ENCODE measurements at places on chromosomes 5 and 9.

GRCh38 chr5:77086368-77086688 lies 757 bp downstream of the ZBED3 start:
- DNase-seq = no peak

DNA sequence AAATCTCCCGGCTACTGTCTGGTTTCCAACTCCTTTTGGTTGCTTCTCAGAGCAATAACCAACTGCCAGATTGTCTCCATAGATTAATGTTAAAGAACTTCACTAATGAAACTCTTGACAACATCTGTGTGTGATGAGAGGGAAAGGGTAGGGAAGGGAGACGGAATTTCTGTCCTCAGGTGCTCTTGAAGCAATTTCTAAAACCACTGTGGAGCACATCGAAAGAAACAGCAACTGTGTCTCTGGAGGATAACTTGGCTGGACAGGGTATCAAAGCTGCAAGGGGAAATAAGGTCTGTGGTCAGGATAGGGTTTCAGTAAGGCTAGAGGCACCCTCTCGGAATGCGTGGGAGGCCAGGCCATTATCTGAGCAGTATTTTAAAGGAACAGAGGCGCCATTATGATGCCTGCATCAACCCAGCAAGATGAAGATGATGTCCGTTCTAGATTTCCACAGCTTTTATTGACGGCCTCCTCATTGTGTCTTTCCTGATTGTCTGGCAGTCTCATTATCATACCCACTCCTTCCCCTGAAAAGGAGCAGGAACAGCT lies 76.6 kb downstream of the RORB start:
- no peak for DNase-seq

DNA sequence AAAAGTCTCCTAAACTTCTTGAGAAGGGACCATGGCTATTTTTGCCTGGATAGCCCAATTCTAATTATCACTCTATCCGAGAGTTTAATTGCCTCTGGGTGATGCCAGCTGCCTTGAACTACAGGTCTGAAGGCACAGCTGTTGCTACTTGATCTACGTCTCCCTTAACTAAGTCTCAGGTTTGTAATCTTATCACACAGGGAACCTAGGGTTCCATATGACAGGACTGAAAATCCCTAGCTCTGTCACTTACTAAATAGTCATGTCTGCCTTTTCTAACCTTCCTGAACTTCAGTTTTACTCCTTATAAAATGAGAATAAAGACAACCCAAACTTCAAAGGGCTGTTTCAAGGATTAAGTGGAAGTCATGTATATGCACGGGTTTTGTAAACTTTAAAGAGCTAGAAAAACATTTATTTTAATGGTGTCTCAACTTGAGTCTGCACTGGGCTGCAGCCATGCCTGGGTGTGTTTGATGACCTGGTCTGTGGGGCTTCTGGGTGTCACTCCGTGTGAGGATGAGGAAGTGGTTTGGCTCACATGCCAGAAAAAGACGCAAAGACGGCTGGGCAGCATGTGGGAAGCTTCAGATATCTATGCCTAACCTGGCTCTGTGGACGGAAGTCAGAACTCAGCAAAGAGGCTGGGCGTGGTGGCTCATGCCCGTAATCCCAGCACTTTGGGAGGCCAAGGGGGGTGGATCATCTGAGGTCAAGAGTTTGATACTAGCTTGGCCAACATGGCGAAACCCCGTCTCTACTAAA lies 129.3 kb upstream of the SLC44A1 start:
- DNase-seq = no peak

DNA sequence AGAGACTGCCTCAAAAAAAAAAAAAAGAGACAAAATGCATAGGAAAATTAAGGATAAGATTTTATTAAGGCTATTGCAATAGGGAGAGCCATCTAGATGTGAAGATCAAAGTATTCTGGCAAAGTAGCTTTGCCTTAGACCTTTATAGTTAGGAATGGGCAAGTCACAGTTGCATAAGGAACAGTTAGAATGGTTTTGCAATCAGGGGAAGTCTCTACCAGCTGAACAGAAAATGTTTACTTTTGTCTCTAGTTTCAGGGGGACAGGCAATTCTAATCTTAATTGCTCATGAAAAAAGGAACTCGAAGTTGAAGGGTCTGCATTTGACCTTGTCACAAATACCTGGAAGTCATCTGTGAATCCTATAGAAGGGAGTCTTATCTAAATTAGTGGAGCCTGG lies 13.1 kb upstream of the ATP6V1G1 start:
- DNase-seq = no peak

GRCh38 chr5:179201986-179202385 lies 141.8 kb downstream of the ZNF354C start:
- DNase-seq = no peak

DNA sequence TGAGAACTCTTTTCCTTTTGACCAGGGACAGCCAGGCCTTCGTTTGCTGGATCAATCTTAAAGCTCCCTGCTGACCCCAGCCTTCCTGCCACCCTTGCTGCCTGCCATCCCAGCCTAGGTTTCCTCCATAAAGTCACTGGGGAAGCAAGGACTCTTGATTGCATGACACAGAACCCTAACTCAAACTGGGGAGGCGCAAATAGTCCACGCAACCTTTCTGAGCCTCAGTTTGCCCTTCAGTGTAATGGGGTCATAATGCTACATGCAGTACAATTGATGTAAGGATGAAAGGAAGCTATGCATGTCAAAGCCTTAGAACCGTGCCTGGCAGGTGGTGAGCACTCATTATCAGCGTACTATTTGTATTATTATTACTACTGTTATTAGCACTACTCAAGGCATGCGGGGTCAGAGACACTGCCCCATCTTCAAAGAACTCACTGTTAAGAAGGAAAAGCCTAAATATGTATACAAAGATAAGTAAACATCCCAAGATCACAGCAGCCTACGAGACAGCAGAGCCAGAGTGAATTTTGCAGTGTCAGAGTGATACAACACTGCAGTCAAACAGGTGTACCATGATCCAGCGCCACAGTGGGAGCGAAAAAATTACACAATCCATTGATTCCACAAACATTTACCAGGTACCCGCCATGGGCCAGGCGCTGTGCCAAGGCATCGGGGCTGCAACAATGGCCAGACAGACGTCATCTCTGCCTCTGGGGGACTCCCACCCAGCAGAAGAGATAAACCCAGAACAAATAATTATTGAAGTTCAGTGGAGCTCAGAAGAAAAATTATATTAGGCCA lies 16.9 kb upstream of the CPLX2 start:
- DNase-seq = no peak

Data from T47D (cell line).